Spleen (tissue), 13 donors: ENCODE measurements at places on chromosomes 4 and X.

- no peak for DNase-seq
These were observed 929.7 kb downstream of the C4orf33 start for GRCh38 chr4:130025701-130026100.

DNA sequence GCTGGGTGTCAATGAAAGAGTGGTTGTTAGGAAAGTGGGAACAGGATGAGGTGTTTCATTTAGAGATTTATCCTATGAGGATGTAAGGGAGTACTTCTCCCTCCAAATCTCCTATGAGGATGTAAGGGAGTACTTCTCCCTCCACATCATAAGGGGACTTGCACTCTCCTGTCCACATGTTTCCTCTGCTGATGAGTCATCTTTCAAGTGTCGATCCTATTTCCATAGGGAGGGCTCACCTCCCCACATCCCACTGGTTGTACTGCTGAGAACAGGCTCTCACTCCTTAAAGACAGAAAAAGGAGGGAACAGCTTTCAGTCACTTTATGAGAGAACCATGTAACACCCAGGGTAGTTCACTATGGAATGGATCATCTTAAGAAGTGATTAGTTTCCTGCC, 65.0 kb downstream of the INPP4B start:
- no peak for DNase-seq

GRCh38 chrX:120825146-120825545, 50.5 kb downstream of the CT47B1 start:
- DNase-seq = no peak

DNA sequence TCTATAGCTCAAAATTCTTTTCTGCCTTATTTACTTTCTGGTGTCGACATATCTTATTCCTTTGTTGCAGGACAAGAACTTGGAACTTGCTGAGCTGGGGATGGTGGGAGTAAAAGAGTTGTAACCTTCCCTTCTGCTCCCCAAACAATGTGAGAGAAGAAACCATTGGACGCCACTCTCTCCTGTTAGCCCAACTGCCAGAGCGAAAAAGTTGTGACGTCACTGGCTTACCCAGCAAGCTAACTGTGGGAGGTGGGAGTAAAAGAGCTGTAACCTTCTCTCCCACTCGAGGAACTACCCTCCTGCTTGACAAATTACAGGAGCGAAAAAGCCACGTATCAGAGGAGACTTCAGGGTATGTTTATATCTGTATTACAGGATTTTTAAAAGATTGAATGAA, 90.0 kb upstream of the PCDH10 start:
- DNase-seq = no peak

DNA sequence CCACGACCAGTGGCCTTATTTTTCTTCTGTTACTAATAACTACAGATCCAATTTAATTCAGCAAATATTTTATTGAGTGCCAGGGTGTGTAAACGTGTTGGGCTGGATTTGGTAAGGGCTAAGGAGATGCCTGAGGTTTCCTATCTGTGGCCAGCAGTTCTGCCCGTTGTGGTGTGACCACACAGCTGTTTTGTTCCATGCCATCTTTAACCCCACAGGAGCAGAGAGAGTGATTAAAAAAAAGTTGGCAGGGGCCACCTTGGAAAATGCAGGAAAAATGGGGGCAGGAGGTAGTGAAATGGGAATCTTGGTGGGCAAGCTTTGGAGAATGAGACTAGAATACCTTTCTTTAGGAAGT, 1.1 kb downstream of the PLAC8 start:
- no peak for DNase-seq

GRCh38 chr4:155665054-155665453, 1.6 kb upstream of the GUCY1A1 start:
- DNase-seq = no peak

DNA sequence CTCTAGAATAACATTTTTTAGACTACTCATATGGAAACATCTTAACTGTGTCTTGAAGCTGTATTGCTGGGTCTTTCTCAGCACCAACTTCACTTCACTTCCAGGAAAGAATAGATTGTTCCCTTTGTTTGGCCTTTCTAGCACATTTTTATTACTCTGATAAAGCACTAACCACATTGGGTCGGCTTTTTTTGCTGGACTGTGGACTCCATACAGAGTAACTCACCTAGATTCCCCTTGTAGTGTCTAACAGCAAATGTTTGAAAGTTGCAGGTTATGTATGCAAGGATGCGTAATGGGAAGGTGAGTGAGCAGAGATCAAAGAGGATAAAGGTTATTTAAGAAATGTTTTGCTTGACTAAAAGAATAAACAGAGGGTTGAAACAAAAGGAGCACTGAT, 101.2 kb downstream of the MMRN1 start:
- DNase-seq = no peak

- no peak for DNase-seq
These were observed 9.6 kb upstream of the GSX2 start for GRCh38 chr4:54090404-54090803.

GRCh38 chrX:38081909-38082308, 75.6 kb downstream of the SYTL5 start:
- no peak for DNase-seq

- DNase-seq = no peak
These were observed 327.1 kb upstream of the GIMD1 start for GRCh38 chr4:106695501-106696262.

DNA sequence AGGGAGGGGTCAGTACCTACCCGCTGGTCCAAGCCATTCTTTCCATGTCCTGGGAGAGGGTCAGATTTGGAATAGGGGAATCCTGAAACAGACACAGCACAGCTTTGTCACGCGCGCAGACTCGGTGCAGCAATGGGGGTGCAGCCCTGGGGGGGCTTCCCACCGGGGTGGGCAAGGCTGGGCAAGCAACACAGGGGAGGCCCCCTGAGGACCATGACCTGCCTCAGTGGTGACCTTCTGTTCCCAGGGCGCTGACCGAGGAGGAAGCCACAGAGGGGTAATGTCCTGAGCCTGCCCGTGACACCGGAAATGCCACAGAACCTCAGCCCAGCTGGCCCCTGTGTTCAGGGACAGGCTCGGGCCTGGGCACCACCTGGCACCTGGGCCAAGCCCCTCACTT, 53.2 kb upstream of the AFAP1 start:
- DNase-seq = no peak

GRCh38 chr4:142016031-142016430, 379.6 kb downstream of the IL15 start:
- no peak for DNase-seq

DNA sequence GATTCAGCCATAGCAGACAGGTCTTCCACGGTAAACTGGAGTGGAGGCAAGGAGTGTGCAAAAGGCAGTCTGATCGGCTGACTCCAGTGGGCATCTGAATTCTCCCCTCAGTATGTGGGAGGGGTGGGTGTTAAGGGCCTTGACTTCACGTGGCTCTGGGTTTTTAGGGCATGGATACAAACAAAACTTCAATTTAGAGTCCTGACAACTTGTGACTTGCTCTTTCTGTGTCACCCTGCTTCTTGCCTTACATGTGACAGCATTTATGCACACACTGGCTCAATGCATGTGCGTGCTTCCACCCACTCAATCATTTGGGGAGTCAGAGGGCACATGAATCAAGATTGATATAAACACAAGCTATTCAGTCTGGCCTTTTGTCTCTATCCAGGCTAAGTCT, 17.5 kb downstream of the PLP1 start:
- DNase-seq = no peak

DNA sequence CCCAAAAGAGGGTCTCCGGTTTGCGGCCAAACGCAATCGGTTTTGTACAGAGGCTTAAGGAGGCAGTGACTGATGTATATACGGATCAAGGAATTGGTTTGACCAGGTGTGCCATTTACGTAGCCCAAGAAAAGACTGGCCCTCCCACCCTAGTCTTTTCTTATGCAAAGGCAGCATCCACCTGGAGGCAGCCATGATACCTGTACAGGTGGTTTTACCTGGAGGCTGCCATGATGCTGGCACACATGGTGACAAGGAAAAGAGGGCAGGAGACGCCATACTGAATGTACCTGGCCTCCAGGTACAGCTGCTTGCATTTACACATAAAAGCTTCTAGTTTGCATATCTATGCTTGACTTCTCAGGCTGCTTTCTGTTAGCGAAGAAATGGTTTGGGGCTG, 917.7 kb upstream of the INTU start:
- no peak for DNase-seq

DNA sequence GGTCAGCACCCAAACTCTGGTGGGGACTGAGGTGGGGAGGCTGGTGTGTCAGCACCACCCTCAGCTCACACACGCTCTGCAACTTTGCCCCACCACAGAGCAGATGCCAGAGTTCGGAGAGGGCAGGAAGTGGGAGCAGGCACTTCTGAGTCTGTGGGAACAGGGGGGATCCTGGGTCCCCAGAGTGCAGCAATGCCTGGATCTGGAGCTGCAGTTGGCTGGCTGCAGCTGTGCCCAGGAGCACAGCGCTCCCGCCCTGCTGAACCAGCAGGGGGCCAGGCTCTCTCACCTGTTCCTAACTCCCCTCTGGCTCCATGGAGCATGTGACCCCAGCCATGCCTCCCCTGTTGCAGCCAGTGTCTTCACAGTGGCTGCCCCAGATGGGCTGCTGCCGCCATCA, 252.4 kb downstream of the SPOCK3 start:
- DNase-seq = no peak

GRCh38 chr4:52366621-52367020, 292.5 kb downstream of the USP46 start:
- no peak for DNase-seq

- no peak for DNase-seq
These were observed 56.7 kb downstream of the MID1IP1 start for GRCh38 chrX:38857736-38858523.

- no peak for DNase-seq
These were observed 59.2 kb downstream of the FAM47A start for GRCh38 chrX:34072906-34073305.

DNA sequence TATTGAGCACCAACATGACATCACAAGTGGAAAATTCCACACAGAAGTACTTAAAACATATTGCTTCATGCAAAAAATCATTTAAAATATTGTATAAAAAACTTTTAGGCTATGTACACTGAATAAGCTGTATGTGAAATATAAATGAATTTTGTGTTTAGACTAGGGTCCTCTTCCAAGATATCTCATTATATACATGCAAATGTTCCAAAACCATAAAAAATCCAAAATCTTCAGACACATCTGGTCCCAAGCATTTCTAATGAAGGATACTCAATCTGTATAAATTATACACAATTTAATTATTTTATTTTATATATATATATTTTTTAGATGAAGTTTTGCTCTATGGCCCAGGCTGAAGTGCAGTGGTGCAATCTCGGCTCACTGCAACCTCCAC, 10.1 kb upstream of the GSX2 start:
- no peak for DNase-seq

DNA sequence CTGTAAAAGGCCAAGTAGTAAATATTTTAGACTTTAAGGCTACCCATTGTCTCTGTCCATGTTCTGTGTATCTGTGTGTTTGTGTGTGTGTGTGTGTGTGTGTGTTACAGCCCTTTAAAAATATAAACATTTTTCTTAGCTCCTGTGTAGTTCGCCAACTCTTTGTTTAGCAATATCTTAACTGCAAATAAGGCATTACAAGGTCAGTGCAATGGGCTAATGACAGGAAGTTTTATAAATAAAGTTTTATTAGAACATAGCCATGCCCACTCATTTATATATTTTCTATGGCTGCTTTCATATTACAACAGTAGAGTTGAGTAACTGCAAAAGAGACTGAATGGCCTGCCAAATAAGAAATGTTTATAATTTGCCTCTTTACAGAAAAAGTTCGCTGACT, 5.9 kb upstream of the SLC7A11 start:
- no peak for DNase-seq

GRCh38 chrX:104118765-104119164, 6.4 kb downstream of the ZCCHC18 start:
- no peak for DNase-seq

DNA sequence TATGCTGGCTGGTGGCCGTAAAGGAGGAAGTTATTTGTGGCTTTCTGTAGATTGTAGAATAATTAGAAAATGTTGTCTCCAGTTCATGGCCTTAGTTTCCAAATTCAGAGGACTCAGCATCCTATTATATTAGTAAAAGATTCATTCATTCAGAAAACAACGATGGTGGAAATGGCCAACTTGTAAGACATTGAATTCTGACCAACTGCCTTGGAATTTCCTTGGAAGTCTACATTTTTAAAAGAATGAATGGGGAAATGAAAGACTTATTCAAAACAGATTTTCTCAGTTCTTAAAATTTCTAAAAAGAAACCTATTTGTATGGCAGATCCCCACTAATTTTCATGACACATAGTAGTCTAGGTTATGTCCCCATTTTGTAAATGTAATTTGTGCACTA, 561.5 kb downstream of the ANKRD50 start:
- no peak for DNase-seq
